Renal pelvis (tissue), 12 donors: ENCODE measurements at places on chromosomes 2 and 18. TPM values are rescaled to one million over a fixed set of nuclear protein-coding genes. Genes with fewer than 3 reads are reported as not detected.

The DCDC2C gene
- polyA plus RNA-seq, result not detected

DNA sequence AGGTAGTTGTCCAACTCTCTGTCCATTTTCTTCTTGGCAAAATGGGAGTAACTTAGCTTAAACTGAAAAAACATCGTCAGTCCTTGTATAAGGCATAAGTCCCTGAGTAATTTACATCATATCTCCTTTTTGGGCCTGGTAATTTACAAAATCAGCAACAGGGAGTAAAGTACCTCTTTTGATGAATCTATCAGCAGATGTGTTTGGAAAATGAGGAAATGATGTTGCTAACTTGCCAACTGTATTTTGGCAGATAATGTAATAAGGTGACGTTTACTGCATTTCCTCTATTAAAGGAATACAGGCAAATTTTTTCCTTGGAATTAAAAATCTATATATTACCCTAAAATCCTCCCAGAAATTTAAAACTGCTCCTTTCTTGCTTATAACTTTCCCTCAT, 29.2 kb downstream of the ANKRD44 start:
- DNase-seq, result no peak

- no peak for DNase-seq
Observed at GRCh38 chr2:12457831-12458230, 258.9 kb upstream of the TRIB2 start.

- DNase-seq, result no peak
Observed at GRCh38 chr2:239109928-239110545, 262.2 kb downstream of the TWIST2 start.

GRCh38 chr18:27583466-27583865, 398.4 kb upstream of the CHST9 start:
- no peak for DNase-seq
